ENCODE measurements at places on chromosomes 3 and 15. TPM values are rescaled to one million over a fixed set of nuclear protein-coding genes. Genes with fewer than 3 reads are reported as not detected.

Gene TEX55
- polyA plus RNA-seq: not detected

Gene DZIP1L
- 3.9 TPM for polyA plus RNA-seq

Gene VGLL3
- polyA plus RNA-seq: 0.55 TPM

Gene CPEB1
- polyA plus RNA-seq: 0.41 TPM

Gene IL17RC
- polyA plus RNA-seq: 52.7 TPM

Gene IP6K2
- polyA plus RNA-seq: 110 TPM

Gene MELTF
- polyA plus RNA-seq: 1.9 TPM

Gene ACTC1
- polyA plus RNA-seq: 0.53 TPM
